ENCODE measurements at places on chromosomes 3 and 15.

- no peak for DNase-seq
- H3K27me3 ChIP-seq = no peaks in the 10 kb centered on the region
- no peaks in the 10 kb centered on the region for H3K36me3 ChIP-seq
- peak overlapping the region; percentile 90 for H3K27ac ChIP-seq
These were observed 24.6 kb downstream of the CCR4 start for GRCh38 chr3:32975891-32976595.

DNA sequence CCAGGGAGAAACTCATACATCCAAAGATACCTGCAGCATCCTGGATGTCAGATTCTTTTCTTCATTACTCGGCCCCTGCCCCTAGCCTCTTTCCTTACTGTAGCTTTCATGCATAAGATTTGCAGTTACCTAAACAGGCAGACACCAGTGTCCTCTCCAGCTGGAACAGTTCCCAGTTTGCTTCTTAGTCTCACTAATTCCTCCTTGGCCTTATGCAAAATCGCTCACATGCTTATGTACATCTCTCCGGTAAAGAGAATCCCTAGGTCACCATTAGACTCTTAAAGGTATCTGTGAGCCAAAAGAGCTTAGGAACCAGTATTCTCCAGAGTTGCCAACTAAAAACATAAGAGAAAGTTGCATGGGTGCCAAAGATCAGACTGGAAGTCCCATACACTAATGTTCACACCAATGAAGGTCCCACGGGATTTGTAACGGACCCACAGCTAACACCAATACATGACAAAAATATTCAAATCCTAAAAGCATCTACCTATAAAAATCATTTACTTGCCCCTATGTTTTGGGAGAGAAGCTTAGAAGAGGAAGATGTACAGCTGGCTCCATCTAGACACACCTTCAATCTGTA is 66.6 kb downstream of the CBLB start:
- peaks cover 34% of the 10 kb centered on the region for H3K4me1 ChIP-seq
- no peak for DNase-seq
- no peaks in the 10 kb centered on the region for H3K27me3 ChIP-seq
- H3K36me3 ChIP-seq = peaks cover 4% of the 10 kb centered on the region

- H3K4me1 ChIP-seq = no peaks in the 10 kb centered on the region
- DNase-seq = no peak
- no peak overlapping the region for H3K4me3 ChIP-seq
- H3K36me3 ChIP-seq = peaks cover 2% of the 10 kb centered on the region
- H3K27me3 ChIP-seq = peaks cover 6% of the 10 kb centered on the region
- H3K27ac ChIP-seq = no peak overlapping the region
These were observed 192.3 kb downstream of the OCA2 start for GRCh38 chr15:27906802-27907201.

- no peak overlapping the region for H3K4me3 ChIP-seq
- no peak overlapping the region for H3K27ac ChIP-seq
- no peaks in the 10 kb centered on the region for H3K36me3 ChIP-seq
These were observed 42.6 kb upstream of the TMCO5A start for GRCh38 chr15:37891766-37892368.

DNA sequence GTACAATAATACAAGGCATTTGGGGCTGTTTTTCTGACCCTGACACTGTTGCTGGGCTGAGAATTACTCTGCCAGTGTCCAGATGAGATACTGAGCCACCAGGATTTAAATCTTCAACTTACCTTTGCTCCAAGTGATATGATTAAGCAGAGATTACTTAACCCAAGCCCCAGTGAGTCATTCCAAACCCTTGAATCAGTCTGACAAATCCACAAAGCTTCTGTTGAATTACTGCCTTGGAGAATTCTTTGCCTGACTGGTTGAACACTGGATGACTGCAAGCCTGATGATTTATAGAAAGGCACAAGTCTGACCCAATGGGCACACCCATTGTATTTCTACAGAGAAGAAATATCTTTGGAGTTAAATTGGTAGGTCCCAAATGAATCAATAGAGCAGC is 88.2 kb upstream of the TSC22D2 start:
- peaks cover 47% of the 10 kb centered on the region for H3K27me3 ChIP-seq
- H3K4me1 ChIP-seq = no peaks in the 10 kb centered on the region
- H3K36me3 ChIP-seq = peaks cover 2% of the 10 kb centered on the region
- no peak for DNase-seq
- no peak overlapping the region for H3K27ac ChIP-seq

DNA sequence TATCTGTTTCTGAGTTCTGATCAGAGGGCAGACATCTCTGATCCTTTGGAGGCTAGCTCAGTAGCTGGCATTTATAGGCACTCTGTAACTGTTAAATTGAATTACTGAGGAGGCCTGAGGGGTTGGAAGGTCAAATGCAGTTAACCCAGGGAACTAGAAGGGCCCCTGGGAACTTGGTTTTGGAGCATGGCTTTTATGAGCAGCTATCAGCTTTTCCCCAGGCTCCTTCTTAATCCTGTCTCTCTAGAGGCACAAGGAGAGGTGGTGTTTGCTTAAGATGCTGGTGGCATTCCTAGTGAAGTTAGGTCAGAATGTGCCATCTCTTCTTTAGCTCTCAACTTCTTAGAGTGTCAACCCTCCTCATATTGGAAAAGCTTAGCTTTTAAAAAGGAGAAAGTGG is 128.9 kb downstream of the LPP start:
- no peak for DNase-seq
- no peak overlapping the region for H3K4me3 ChIP-seq
- H3K36me3 ChIP-seq = peaks cover 13% of the 10 kb centered on the region
- peak overlapping the region; percentile 34 for H3K27ac ChIP-seq
- H3K27me3 ChIP-seq = no peaks in the 10 kb centered on the region

DNA sequence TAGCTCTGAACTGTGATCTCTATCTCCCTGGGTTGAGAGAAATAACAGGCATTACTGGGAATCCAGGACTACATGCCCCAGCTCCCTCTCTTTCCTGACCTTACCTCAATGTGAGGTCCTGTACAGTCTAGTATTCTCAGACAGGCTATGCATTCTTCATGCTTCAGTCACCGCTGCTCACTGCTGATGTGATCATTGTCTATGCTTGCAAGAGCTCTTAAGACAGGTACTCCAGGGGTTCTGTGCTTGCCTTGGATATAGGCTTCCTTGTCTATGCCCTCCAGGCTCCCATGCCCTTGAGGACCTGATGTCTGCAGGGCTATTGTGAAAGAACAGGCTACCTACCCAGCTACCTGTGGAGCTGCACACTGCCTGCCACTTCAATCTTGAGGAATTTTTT is 183.6 kb downstream of the MBNL1 start:
- no peaks in the 10 kb centered on the region for H3K27me3 ChIP-seq
- H3K36me3 ChIP-seq = peaks cover 13% of the 10 kb centered on the region
- no peak overlapping the region for H3K4me3 ChIP-seq

GRCh38 chr3:144487011-144487410 is 515.4 kb downstream of the DIPK2A start:
- H3K4me1 ChIP-seq = no peaks in the 10 kb centered on the region
- H3K27me3 ChIP-seq = peaks cover 5% of the 10 kb centered on the region
- H3K4me3 ChIP-seq = no peak overlapping the region
- no peak for DNase-seq
- no peak overlapping the region for H3K27ac ChIP-seq
- H3K36me3 ChIP-seq = no peaks in the 10 kb centered on the region

- H3K4me3 ChIP-seq = no peak overlapping the region
- no peaks in the 10 kb centered on the region for H3K4me1 ChIP-seq
- no peak for DNase-seq
- H3K27me3 ChIP-seq = no peaks in the 10 kb centered on the region
- H3K27ac ChIP-seq = no peak overlapping the region
- H3K36me3 ChIP-seq = no peaks in the 10 kb centered on the region
These were observed 772.9 kb downstream of the DIPK2A start for GRCh38 chr3:144744473-144744872.

DNA sequence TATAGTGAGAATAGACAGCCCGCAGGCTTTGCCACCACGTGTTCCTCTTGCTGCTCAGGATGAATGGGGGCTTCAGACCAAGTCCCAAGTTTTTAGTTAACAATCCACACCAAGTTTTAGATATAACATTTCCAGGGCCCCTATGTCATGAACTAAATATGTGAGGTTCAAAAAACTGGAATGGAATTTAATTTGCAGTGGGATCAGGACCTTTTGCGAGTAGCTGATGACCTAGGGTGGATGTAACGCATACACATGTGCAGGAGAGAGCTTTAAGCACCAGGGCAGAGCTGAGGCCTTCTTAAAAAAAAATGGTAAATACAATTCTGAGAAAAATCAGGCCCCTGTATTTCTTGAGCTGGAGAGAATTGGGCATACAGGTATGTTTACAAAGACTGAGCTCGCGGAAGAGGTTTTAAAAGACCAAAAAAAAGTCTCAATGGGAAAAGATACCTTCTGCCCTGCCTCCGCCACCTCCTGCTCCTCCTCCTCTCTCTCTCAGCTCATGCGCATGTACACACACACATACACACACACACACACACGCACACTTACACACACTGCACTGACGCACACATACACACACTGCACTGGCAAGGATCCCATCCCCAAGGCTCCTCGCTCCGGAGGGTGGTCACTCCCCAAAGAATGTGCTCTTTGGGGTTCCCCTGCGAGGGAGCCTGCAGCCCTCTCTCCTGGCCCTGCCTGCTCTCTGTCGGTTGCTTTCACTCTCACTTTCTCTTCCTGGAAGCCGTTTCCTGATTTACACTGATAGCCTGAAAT is 48.2 kb upstream of the IGF1R start:
- H3K36me3 ChIP-seq = no peaks in the 10 kb centered on the region
- peaks cover 24% of the 10 kb centered on the region for H3K27me3 ChIP-seq
- no peak for DNase-seq
- H3K27ac ChIP-seq = peak overlapping the region; percentile 91

GRCh38 chr3:80526153-80526552 is 758.4 kb upstream of the ROBO1 start:
- no peak overlapping the region for H3K27ac ChIP-seq
- H3K4me1 ChIP-seq = no peaks in the 10 kb centered on the region
- no peak for DNase-seq
- H3K4me3 ChIP-seq = no peak overlapping the region
- no peaks in the 10 kb centered on the region for H3K27me3 ChIP-seq

GRCh38 chr3:94612631-94613030 is 549.8 kb downstream of the NSUN3 start:
- H3K4me1 ChIP-seq = no peaks in the 10 kb centered on the region
- no peaks in the 10 kb centered on the region for H3K27me3 ChIP-seq
- DNase-seq = no peak
- no peaks in the 10 kb centered on the region for H3K36me3 ChIP-seq

DNA sequence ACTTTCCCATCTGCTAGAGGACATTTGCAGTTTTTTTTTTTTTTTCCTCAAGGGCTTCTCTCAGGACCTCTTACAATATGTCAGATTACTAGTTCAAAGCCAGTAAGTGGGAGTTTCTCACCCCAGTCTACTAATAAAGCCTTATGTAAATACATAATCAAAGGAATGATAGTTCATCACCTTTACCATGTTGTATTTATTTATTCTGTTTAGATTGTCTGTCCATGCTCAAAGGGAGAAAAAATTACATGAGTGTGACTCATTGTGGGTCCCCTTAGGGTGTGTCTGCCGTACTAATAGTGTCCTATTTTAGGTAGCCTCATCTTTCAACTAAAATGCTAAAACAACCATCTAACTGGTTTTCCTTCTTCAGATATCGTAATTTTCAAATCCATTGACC is 917.6 kb downstream of the EPHA3 start:
- H3K27me3 ChIP-seq = no peaks in the 10 kb centered on the region
- H3K4me3 ChIP-seq = no peak overlapping the region
- no peak overlapping the region for H3K27ac ChIP-seq
- no peak for DNase-seq

- H3K4me1 ChIP-seq = peaks cover 8% of the 10 kb centered on the region
- no peaks in the 10 kb centered on the region for H3K36me3 ChIP-seq
- H3K27ac ChIP-seq = no peak overlapping the region
- H3K27me3 ChIP-seq = no peaks in the 10 kb centered on the region
- no peak for DNase-seq
These were observed 40.0 kb upstream of the ATP10A start for GRCh38 chr15:25903024-25903581.

- no peak overlapping the region for H3K4me3 ChIP-seq
- H3K4me1 ChIP-seq = peaks cover 30% of the 10 kb centered on the region
- H3K36me3 ChIP-seq = peaks cover 2% of the 10 kb centered on the region
- H3K27me3 ChIP-seq = no peaks in the 10 kb centered on the region
- DNase-seq = no peak
These were observed 67.9 kb downstream of the DCUN1D1 start for GRCh38 chr3:182912474-182912873.

DNA sequence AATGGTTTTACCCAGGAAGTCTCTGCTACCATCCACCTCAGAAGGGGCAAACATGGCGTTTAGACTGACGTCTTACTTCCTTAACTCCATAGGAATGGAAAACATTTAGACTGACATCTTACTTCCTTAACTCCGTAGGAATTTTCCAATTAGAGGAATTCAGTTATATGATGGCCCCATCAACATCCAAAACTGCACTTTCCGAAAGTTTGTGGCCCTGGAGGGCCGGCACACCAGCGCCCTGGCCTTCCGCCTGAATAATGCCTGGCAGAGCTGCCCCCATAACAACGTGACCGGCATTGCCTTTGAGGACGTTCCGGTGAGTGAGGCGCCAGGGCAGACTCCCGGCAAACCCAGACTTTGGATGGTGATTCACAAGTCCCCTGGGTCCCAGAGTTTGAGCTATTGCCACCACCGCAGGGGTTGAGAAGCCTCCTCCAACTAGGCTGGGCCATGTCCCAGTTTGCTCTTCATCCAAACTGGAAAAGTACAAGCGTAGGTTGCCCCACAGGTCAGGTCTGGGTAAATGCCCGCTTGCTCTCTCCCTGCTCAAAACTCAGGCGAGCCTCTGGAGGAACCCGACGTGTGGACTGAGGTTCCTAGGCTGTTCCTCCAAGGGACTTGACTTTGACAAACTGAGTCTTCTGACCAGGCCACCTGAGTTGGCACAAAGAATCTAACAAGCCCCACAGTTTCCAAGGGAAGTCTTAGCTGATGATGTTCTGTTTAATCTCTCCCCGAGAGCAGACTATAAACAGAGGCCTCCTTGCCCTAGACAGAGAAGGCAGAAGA is 57.7 kb downstream of the MESD start:
- DNase-seq = no peak
- H3K27ac ChIP-seq = no peak overlapping the region
- H3K27me3 ChIP-seq = no peaks in the 10 kb centered on the region

- H3K4me3 ChIP-seq = no peak overlapping the region
- H3K27ac ChIP-seq = no peak overlapping the region
- DNase-seq = no peak
- H3K36me3 ChIP-seq = no peaks in the 10 kb centered on the region
- H3K27me3 ChIP-seq = no peaks in the 10 kb centered on the region
These were observed 53.5 kb upstream of the LRRN1 start for GRCh38 chr3:3745693-3746092.

- DNase-seq = no peak
- peak overlapping the region; percentile 88 for H3K27ac ChIP-seq
- H3K27me3 ChIP-seq = no peaks in the 10 kb centered on the region
- peaks cover 18% of the 10 kb centered on the region for H3K4me1 ChIP-seq
- H3K36me3 ChIP-seq = peaks cover 11% of the 10 kb centered on the region
- no peak overlapping the region for H3K4me3 ChIP-seq
These were observed 41.4 kb downstream of the SIDT1 start for GRCh38 chr3:113573728-113574127.

- no peak overlapping the region for H3K27ac ChIP-seq
- no peak overlapping the region for H3K4me3 ChIP-seq
- H3K4me1 ChIP-seq = no peaks in the 10 kb centered on the region
- no peak for DNase-seq
- no peaks in the 10 kb centered on the region for H3K36me3 ChIP-seq
These were observed 567.1 kb downstream of the EDEM1 start for GRCh38 chr3:5754602-5755001.

- H3K36me3 ChIP-seq = no peaks in the 10 kb centered on the region
- H3K27me3 ChIP-seq = no peaks in the 10 kb centered on the region
- peak overlapping the region; percentile 43 for H3K27ac ChIP-seq
- no peak for DNase-seq
These were observed 31.6 kb upstream of the GLCE start for GRCh38 chr15:69128667-69129311.

GRCh38 chr15:99212406-99212805 is 37.0 kb downstream of the TTC23 start:
- no peak for DNase-seq
- peaks cover 2% of the 10 kb centered on the region for H3K36me3 ChIP-seq
- H3K4me3 ChIP-seq = no peak overlapping the region
- peaks cover 21% of the 10 kb centered on the region for H3K27me3 ChIP-seq
- H3K27ac ChIP-seq = no peak overlapping the region

All from T-helper 17 cell (primary cell).